Central memory CD4-positive, alpha-beta T cell (primary cell): ENCODE measurements at places on chromosomes 11 and 22.

DNA sequence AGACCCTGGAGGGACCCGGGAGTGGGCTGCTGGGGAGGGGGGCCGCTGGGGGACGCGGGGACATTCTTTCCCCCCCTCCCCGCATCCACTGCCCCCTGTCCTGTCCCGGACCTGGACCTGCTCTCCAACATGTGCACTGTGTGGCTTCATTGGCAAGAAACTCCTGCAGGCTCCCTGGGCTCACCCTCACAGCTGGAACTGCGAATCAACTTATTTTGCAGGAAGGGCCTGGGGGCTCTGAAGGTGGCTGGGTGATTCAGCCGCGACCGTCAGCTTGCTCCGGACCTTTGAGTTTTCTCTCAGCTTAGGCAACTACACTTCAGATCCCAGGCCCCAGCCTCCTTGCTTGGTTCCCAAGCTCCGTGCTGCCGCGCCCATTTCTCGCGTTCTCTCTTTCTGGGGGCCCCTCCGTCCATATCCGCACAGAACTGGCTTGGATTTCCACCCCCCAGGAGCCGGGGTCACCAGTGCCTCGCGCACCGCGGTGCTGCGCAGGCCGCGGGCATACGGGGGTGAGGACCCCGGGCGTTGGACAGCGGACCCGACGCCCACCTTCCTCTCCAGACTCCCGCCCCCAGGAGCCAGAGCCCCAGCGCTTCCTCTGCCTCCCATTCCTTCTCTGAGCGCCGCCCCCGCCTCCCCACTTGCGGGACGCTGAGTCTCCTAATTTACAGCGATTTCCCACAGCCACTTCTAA is 471 bp upstream of the AHNAK start:
- DNase-seq: no peak

DNA sequence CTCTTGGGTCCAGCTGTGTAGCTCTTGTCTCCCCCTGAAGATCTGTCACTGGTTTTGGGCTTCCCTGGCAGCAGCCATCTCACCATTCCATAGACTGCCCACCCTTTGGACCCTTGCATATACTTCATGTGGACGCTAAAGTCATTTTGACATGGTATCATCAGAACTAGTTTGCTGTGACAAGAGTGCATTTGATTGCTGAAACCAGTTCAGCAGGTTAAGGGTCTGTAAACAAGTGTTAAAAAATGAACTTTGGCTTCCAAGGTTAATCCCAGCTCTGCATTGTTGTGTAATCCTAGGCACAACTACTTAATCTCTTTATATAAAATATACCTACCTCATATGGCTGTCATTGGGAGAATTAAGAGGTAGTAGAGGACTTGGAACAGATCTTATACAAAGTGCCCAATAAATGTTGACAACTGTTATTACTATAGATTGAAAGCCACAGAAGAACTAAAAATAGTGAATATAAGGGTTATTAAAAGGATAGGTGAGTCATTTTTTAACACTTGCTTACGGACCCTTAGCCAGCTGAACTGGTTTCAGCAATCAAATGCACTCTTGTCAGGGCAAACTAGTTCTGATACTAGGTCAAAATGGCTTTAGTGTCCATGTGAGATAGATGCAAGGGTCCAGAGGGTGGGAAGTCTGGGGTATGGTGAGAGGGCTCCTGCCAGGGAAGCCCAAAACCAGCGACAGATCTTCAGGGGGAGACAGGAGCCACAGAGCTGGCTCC is 29.4 kb downstream of the CCDC90B start:
- DNase-seq: no peak

DNA sequence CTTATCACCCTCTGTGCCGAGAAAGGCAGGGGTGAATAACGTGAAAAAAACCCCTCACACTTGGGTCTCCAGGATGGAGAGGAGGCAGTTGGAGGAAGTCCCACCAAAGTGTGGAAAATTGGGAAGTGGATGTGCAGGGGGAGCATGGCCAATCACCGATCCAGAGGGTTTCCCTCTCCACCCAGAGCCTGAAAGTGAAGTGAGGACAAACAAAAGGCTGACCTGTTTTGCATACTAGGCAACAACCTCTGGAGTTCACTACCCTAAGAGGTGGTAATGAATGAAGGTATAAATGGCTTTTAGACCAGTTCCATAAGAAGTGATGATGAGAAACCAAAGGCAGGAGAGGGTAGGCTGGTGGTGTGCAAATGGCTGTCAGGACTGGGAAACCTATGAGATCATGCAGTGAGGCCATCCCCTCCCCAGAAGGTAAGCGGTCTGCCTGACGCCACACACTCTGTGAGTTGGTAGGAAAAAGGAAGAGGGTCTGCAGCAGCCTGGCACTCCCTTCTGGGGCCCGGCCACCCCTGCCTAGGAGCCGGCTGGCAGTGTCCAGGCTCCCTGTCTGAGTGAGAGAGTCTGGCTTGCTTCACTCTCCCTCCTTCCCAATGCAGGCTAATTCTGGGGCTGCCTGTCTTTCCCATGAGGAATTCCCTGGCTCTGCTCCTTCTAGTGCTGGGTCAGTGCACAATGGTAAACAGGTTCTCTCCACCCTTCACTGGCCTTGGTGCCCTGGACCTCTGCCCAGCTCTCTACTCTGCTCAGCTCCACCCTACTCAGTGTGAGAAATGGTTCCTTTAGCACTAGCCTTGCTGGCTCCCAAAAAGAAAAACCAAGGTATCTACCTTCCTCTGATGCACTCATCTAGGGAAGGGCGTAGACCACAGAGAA is 15.6 kb downstream of the TBC1D10A start:
- DNase-seq: no peak

- DNase-seq: no peak
Observed at GRCh38 chr11:7364660-7365059, 113.0 kb downstream of the SYT9 start.

DNA sequence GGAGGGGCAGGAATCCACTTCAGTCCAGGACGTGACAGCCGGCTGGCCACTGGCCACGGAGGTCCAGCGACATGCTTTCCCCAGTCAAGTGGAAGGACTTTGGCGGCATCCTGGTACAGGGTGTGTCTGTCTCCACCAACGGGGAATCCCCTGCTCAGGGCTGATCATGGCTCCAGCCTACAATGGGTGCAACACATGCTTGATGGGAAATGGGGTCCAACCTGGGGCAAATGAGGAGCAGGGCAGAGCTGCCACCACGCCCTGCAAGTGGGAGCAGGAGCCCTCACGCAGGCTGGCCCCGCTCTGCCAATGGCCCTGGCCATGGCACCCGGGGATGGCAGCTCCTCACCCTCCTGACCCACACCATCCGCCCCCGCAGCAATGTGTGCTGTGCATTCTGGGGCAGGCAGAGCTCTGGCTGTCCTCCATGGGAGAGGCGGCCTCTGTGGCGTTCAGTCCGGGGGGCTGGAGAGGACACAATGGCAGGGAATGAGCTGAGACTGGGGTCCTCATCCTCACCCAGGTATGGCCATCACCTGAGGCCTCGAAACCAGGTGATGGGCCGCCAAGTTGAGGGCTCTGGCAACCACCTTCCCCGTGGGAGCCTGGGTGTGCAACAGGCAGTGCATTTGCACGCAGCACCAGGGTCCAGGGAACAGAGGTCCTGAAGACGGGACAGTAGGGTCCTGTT is 5.8 kb upstream of the SEPTIN5 start:
- no peak for DNase-seq

GRCh38 chr22:48682504-48682903 is 1145.2 kb downstream of the BRD1 start:
- DNase-seq: no peak

- no peak for DNase-seq
Observed at GRCh38 chr11:124917115-124917637, 1.9 kb upstream of the HEPN1 start.

DNA sequence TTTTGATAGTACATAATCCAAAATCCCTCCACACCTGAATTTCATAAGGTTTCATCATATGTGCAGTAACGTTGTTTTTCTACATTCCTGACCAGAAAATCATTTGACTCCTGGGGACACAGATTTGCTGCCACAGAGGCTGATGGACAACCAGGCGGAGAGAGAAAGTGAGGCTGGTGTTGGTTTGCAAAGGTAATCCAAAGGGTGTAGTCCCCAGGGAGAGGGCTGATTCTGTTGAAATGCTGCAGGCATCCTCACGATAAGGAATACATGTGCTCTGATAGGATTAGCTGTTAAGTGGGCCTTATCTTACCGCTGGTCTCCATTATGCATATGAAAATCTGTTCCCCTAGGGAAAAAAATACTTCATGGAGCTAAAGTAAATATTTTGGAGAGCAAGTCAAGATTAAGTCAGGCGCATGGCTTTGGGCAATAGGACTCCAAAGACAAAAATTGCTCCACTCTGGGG is 8.1 kb downstream of the APOL6 start:
- DNase-seq: no peak
